Hematopoietic multipotent progenitor cell treated with erythropoietin and hydrocortisone succinate and interleukin-3 and kit ligand, for 4 days (in vitro differentiated cells): ENCODE measurements at places on chromosomes 12 and 14.

GRCh38 chr14:20607617-20608016, 16.4 kb upstream of the RNASE12 start:
- DNase-seq = no peak

DNA sequence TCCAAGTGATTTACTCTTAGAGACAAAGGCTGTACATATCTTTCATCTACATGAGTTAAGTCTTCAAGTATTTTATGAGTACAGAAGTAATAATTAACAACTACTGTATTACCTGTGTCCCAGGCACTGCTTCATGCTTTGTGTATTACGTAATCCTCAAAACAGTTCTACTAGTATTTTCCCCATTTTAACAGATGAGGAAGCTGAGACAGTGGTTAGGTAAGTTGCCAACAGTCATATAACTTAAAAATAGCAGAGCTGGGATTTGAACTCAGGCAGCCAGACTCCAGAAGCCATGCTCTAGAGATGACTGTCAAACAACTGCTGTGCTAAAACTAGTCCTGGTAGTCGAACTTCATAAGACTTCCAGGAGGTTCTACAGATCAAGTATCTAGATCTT, 10.7 kb downstream of the TRMT5 start:
- DNase-seq = peak; percentile 27

DNA sequence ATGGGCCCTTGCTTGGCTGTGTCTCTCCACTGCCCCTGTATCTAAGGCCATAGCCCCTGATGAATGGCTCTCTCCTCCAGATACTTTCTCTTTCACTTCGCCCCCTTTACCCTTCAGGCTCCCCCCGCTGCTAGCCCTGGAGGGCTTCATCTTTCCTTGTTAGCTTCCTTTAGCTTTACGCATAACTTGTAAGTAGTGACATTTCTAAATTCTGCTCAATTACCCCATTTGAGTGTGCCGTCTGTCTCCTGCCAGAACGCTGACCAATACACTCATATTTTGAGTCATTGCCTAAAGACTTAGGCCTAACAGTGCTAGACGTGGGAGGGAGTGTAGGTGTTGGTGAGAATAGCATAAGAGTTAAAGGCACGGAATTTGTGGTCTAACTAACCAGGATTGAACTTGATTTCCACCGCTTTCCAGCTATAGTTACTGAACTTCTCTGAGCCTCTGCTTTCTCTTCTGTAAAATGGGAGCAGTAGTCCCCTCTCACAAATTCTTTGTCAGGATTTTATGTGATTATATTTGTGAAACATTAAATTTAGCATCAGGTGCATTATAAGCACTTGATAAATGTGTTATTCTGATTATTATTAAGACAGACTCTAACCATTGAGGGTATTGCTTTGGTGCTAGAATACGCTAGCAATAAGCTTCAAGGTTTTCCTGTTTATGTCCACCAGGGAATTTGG, 129.3 kb downstream of the ZFP36L1 start:
- DNase-seq = no peak

DNA sequence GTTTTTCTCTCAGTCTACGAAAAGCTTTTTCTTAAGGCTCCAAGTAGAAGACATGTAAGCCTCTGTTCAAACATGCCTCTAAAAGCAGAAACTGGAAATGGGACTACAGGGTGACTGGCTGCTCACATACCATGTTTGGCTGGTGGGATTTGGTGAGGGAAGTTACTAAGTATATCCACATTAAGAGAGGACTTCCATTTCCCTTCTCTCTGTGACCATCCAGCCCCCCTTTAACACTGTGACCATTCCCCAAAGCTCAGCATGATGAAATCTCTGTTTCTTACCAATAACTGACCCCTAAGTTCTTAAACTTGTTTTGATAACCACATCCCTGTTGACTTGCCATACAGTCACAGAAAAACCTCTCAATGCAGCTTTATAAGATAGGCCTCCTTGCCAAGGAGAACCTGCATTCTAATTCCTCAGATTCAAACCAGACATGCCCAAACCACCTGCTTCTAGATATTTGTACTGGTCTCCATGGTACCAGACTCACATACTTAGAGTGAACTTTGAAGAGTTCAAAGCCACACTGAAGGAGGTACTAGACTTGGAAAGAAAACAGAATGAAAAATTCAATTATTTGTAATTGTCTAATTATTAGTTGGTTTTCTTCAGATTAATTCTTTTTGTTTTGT, 102.2 kb downstream of the VEZT start:
- DNase-seq = no peak

DNA sequence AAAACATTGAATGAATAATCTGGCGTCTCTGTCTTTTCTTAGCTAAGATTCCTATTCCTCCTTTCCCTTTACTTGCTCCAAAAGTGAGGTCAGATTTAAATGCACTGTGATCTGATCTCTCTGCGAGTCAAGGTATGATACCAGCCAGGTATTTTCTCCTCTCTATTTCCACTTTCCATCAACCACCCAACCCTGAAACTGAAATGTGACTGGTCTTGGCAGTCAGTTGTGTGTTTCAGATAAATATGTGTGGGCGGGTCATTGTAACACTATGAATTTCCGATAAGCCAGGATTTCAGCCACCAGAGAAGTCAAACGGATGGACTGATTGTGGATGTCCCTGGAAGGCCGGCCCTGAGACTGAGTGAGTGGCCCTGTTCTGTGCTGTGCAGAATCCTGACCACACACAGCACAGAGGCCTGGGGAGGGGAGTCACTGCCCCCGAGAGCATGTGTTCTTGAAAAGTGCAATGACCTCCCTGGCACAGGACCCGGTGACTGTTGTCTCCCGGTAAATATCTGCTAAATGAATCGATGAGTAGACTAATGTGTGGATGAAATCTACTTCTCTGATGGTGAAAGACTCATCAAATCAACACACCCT, 612.5 kb upstream of the TMEM132C start:
- no peak for DNase-seq

DNA sequence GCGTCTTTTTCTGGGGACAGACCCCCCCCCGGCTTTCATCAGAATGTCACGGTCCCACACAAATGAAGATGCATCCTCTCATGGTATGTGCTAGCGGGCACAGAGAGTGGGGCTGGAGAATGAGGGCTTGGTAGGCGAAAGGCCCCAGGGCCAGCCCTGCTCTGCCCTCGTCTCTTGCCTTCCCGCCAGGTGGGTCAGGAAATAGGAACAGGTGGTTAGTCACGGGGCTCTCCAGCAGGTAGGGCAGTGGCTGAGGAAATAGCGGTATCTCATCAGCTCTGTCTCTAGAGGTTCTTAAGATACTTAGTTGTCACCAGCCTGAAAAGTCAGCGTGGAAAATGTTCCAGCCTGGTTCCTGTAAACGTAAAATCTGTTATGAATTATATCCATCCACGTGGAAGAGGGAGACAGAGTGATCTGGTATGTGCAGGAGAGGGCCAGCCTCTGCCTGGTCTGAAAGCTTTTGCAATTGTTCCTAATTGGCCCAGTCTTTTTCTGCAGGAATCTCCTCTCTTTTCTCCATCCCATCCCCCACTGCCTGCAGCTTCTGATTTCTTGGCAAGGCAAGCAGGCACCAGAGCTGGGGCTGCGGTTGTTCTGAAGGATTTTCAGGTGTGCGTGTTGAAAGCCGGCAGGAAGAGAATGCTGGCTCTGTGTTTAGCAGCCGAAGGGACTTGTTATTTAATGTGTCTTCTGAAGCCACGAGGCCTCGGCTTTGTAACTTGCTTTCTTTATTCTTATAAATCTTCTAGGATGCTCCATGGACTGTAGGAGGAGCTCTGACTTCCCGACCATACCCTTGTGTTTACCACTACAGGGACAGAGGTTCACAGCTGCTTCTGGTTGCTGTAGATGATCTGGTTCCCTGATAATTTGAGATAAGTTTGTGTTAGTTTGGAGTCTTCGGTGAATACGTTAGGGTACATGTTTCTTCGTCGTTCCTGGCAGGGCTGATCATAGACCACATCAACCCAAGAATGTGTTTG, 131.1 kb downstream of the CACNA1C start:
- peak; percentile 67 for DNase-seq

DNA sequence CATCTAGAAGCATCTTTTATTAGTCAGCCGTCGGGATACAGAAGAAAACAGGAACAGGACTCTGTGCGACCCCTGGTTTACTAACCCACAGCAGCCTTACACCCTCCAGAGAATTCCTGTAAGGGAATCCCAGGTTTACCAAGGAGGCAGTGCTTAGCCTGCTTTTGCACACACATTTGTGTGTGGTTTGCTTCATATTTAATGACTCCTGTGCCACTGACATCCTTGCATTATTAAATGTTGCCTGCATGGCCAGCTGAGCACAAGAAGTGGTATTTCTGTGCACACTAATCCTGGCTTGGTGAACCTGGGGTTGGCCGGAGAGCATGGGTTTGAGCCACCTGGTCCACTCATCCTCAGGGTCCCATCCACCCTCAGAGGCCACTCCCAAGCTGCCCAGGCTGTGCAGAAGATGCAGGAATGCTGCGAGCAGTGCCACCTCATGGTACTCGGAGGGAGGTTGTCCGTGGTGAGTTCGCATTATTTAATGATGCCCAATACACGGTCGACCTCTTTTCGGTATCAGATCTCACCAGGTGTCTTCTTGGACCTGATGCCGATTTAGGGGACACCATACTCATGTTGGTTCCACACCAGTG, 152.4 kb upstream of the RTL1 start:
- no peak for DNase-seq

DNA sequence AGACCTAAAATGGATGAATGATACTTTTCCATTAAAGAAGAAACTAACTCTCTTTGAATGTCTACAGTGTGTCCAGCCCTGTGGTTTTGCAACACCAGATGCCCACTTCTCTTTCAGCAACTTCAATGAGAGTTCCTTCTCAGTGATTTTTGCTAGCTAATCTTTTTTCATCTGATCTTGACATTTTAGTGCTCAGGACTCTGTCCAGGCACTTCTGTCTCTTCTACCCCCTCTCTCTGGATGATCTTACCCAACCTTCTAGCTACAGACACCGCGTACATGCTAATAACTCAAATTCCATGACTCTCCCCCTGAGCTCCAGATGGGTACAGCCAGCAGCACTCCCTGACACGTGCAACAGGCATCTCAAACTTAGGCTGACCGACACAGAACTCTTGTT, 161.1 kb upstream of the FOXN3 start:
- no peak for DNase-seq
